ENCODE measurements at places on chromosomes 5 and 9.
A peak's percentile ranks its signal among the peaks of the same experiment; 100 is the strongest.

DNA sequence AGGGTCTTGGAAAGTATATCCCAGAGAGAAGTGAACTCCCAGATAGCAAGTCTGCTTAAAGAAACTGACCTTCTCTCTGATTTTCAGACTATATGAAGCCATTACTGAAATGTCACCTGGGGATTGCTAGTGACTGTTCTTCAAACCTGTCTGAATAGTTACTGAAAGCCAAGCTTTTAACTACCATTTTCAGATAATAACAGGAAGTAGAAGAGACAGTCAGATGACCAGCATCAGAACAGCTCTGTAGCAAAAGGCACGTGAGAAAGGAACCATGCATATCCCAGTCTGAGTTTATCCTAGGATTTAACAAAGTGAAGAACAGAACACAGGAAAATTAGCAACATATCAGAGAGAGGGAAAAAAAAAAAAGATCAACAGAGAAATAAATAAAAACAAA, 74.9 kb upstream of the SELENOP start:
- no peak for DNase-seq

- DNase-seq = no peak
These were observed 10.1 kb upstream of the TRAF1 start for GRCh38 chr9:120936764-120937122.

DNA sequence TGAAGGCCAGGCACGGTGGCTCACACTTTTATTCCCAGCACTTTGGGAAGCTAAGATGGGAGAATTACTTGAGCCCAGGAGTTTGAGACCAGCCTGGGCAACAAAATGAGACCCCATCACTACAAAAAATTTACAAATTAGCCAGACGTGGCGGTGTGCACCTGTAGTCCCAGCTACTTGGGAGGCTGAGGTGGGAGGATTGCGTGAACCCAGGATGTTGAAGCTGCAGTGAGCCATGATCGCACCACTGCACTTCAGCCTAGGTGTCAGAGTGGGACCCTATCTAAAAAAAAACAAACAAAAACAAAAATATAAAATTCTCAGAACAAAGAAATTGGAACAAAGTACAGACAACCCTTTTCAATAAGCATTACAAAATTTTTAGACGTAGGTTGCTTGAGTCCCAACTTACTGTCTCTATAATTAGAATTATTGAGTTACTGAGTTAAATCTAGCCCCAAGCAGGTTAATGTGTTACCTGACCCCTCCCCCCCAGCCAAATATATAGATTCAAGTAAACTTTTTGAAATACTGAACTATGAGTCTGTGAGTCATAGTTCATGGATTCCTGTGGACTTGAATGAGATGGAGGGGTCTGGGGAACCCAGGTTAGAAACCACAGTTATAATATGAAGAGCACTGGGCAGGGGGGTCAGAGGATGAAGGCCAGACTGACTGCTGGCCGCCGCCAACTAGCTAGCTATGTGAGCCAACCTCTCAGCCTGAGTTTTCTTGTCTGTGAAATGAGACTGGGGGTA, 173.1 kb downstream of the AOPEP start:
- no peak for DNase-seq

DNA sequence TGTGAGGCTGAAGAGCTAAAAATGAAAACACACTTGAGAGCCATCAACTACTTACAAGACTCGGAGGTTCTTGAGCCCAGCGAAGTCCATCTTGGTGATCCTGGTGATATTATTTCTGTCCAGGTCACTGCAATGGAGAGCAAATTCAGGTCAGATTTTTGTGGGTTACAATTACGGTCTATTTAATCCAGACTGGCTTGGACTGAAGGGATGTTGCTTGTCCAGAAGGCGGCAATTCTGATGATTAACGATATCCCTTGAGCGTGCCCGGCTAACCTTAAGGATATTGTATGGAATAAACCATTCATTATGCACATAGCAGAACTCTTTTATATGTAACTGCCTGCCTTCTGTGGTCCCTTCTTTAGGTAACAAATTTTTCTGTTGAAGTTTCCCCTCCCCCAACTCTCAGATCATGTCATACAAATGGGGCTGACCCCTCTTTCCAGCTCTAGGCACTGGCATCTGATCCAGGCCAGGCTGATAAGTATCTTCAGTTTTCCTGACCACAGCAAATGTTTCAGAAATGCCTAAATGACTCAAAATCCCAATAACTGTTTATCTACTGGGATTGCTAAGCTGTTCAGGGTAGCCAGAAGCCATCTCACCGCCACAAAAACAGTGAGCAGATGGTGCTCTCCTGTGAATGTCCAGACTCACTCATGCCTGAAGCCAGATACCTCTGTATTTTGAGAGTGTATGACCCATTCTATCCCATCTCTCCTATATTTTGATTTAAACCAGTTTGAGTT, 49.4 kb downstream of the SLIT3 start:
- no peak for DNase-seq

GRCh38 chr5:181188700-181189362, 16.2 kb downstream of the TRIM7 start:
- DNase-seq = no peak

DNA sequence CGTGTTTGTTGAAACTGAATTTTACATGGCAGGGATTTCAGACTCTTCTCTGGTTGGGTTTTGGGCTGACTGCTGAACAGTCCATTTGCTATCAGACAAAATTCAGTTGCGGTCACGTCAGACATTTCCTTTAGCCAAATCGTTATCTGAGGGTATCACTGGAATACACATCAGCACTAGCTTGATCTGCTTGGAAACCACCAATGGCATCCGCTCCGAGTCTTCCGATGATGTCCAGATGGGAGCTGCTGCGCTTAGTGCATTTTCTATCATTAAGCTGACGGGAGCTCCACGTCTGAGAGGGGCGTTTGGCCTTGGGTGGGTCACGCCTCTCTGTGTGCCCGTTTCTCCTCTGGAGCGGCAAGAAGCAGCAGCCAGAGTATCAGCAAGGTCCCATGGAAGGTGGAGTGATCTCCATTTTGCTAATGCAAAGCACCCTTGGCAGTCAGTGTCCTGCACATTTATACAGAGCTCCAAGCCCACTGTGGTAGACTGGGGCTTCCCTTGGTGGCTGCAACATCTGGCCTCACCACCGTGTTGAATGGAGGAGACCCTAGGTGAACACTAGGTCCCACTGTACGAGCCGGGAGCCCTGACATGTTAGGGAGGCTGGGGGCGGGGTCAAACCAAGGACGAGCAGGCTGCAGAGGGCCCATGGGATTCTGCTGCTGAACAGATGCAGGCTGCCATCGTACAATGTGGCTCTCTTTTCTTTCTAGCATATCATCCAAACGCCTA, 134.6 kb upstream of the PHYKPL start:
- no peak for DNase-seq

DNA sequence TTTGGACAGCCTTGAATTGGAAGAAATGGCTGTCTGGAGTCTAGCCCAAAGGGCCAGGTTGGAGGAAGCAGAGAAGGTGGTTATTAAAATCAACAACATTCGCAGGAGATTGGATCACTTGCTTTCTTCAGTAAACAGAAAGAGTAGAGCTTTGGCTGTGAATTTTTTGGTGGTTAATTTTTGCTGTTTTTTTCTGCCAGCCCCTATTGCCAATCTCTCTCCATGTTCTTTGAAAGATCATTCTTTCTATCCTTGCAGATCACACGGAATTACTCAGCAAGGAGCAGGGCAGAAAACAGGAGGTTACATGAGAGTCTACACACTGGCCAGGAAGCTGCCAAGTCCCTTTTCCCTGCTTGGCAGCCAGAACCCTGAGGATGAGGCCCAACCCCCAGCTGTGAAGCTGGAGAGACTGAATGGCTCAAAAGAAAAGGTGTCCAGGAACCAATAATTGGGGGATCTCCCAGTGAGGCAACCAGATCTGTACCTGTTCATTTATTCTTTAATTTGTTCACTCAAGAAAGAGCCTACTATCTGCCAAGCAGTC, 13.0 kb downstream of the GLRX start:
- DNase-seq = peak; percentile 29

DNA sequence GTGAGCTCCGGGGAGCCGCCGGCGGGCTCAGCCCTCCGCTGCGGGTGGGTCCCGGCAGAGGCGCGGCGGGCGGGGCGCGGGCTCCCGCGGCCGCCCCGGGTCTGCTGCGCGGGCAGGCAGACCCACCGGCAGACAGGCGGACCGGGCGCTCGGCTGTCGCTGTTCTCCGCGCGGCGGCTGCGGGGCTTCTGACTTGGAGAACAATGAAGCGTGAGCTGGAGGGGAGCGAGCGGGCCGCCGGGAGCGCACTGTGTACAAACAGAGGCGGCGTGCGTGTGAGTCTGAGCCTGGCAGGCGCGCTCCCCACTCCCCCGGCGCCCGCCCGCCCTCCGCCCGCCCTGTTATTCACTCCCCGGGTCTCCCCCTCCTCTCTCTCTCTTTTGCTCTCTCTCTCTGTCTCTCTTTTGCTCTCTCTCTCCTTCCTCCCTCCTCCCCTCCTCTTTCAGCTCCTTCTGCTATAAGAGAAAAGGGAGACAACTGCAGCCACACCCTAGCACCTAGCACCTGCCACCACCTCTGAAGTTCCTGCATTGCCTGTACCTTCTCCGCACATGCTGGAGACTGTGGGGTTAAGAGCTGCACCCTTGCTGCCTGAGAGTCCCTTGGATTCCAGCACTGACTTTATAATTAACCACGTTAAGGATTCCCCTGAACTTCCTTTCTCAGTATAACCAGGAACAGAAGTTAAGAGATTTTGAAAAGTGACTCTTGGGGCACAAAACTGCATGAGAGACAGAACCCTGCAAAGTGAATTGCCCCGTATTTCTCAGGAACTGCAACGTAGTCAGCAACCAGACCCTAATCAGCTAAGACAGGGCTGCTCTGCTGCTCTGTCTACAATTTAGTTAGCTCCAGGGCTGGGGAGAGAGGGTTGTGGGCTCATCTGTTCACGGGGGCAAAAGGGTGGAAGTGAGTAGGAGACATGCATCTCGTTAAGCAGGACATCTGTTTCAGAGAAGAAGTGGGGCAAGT, at the start of gene EDIL3:
TSS of gene EDIL3 (minus strand) at position 277 of the 972 bp plus-strand sequence. CDS start 506 bp downstream, outside the sequence.
- DNase-seq = peak; percentile 9

DNA sequence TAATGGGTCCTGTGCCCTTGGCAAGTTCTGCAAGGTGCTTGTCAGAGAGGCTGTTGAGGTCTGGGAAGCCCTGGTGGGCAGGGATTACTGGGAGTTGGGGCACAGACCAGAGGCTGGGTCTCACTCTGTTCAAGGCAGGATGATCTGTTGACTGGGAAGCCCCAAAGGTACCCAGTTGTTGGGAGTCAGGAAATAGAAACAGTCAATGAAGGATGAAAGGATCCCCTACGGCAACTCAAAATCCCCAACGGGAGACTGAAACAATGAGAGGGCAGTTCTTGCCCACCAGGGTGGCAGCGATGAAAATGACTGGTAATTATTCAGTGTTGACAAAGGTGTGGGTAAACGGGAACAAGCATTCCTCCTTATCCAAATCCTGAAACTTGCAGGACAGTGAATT, 31.2 kb downstream of the BNIP1 start:
- DNase-seq = no peak

DNA sequence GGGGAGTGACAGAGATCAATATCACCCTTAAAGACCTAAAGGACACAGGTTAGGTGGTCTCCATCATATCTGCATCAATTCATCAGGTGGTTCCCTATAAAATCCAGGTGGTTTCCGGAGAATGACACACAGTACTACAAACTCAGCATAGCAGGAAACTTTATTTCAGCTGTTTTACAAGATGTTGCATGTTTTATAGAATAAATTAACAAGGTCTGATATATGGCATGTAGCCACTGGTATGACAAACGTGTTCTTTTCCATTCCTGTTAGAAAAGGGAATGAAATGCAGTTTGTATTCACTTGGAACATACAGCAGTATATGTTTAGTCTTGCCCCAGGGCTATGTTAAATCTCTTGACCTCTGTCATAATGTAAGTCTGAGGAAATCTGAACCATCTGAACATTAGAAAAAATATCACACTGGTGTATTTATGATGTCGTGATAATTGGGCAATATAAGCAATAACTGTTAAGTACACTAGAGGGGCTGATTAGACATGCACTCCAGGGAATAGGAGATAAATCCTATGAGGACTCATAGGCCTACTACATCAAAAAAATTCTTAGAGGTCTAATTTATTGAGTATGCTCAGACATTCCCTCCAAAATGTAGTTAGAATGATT, 42.2 kb upstream of the TNFSF8 start:
- DNase-seq = no peak

DNA sequence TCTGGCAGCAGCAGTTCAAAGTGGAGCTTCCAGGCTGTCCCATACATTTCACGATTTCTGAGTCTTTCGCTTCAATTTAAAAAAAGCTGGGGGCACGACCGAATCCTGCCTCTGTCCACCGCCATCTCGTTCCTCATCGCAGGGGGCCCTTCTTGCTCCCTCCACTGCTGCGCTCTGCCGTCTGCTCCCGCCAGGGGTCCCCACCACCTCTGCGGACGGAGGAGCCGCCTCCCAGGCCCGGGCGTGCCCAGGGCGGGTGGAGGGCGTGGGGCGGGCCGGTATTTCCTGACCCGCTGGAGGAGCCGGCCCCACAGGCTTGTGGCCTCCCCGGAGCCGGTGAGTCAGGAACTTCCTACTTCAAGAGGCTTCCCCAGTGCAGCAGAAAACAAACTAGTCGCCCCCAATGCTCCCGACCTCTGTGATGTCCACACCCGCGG, 50.4 kb downstream of the USP20 start:
- DNase-seq = peak; percentile 94

DNA sequence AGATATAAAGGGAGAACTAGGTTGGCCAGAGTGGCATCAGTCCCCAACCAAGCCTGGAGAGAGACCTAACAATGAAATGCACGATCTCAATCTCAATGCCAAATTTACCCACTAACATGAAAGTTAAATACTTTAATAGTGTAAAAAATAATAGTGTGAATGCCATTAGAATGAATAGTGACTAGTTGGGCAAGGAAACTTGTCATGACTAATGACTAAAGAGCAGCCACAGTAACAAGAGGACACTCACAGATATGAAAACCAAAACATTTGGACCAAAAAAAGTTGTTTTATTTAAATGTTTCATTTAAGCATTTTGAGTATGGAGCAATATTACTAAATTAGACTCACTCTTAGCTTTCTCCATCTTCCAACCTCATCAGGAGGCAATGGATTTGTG, 1853.8 kb downstream of the EFNA5 start:
- DNase-seq = no peak

GRCh38 chr5:132746954-132747615, at the start of gene CCNI2:
Gene CCNI2, plus strand, starts transcription at chr5:132747426. Its CDS starts 70 bp downstream, at chr5:132747496.
- peak; percentile 36 for DNase-seq

- no peak for DNase-seq
These were observed 28.8 kb downstream of the PPIC start for GRCh38 chr5:123007754-123008153.

- no peak for DNase-seq
These were observed 101.7 kb upstream of the DAPK1 start for GRCh38 chr9:87395804-87396479.

DNA sequence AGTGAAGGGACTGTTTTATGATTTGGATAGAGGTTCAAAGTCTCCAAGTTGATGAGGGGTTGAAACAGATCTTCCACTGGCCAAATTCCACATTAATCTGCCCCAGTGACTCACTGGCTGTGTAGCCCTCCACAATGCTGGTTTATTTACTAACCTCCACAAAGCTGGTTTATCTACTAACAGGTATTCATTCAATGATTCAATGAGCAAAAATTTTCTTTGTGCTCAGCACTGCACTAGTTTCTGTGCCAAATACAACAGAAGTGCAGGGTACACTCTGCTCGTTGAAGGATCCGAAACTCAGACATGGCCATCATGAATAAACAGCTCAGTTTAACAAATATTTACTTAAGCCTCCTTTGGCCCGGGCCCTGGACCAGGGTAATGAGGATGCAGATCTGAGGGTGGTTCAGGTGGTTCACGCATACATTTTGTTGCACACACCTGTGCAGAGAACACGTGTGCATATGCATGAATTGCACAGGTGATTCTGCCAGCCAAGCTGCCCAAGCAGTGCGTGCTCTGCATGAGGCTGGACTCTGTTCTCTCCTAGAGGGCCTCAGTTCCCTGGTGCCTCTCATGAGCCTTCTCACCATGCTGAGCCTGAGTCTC, 71.0 kb downstream of the SH3PXD2B start:
- DNase-seq = peak; percentile 24

- DNase-seq = no peak
These were observed 10.7 kb downstream of the SLC25A25 start for GRCh38 chr9:128078504-128079434.
